ENCODE measurements at places on chromosomes 16 and 17. TPM values are rescaled to one million over a fixed set of nuclear protein-coding genes. Genes with fewer than 3 reads are reported as not detected.
A peak's percentile ranks its signal among the peaks of the same experiment; 100 is the strongest.

- no peaks in the 10 kb centered on the region for H3K27me3 ChIP-seq
- no peak overlapping the region for H3K27ac ChIP-seq
- no peak for DNase-seq
- H3K36me3 ChIP-seq: no peaks in the 10 kb centered on the region
Observed at GRCh38 chr17:65730711-65731169, 169.3 kb upstream of the AXIN2 start.

PERCC1 gene
- not detected for total RNA-seq

GRCh38 chr17:75114552-75115314 lies 5.0 kb downstream of the ARMC7 start:
- H3K27me3 ChIP-seq: no peaks in the 10 kb centered on the region
- H3K4me1 ChIP-seq: peaks cover 6% of the 10 kb centered on the region
- H3K27ac ChIP-seq: peak overlapping the region; percentile 59
- H3K4me3 ChIP-seq: no peak overlapping the region
- no peak for DNase-seq

GRCh38 chr17:31559584-31560501 lies 168.4 kb downstream of the RAB11FIP4 start:
- no peak overlapping the region for H3K27ac ChIP-seq
- DNase-seq: peak; percentile 49
- no peaks in the 10 kb centered on the region for H3K36me3 ChIP-seq
- H3K4me3 ChIP-seq: peak overlapping the region; percentile 65
- H3K27me3 ChIP-seq: peaks cover 28% of the 10 kb centered on the region
- peaks cover 26% of the 10 kb centered on the region for H3K4me1 ChIP-seq

DNA sequence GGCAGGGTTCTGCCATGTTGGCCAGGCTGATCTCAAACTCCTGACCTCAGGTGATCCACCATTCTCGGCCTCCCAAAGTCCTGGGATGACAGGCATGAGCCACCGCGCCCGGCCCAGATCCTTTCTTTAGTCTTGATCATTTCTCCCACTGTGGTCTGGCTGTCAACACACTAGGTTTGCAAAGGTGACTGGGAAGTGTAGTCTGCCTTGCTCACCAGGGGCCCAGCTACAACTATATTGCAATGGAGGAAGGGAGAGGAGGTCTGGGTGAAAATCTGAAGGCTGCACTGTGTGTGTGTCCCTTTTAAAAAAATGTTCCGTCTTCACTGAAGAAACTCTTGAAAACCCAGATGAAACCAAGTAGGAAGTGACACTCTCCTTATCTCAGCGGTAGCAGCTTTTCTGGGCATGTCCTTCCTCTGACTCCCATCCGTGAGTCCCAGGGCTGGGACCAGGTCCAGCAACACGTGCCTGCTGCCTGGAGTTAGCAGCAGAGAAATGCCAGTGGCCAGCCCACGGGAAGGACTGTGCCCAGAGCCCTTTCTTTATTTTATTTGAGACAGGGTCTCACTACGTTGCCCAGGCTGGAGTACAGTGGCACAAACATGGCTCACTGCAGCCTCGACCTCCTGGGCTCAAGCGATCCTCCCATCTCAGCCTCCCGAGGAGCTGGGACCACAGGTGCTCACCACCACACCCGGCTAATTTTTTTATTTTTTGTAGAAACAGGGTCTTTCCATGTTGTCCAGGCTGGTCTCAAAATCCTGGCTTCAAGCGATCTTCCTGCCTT lies 17.8 kb upstream of the KIF19 start:
- no peaks in the 10 kb centered on the region for H3K4me1 ChIP-seq
- H3K36me3 ChIP-seq: no peaks in the 10 kb centered on the region
- no peaks in the 10 kb centered on the region for H3K27me3 ChIP-seq
- no peak overlapping the region for H3K27ac ChIP-seq
- no peak for DNase-seq
- H3K4me3 ChIP-seq: no peak overlapping the region

DNA sequence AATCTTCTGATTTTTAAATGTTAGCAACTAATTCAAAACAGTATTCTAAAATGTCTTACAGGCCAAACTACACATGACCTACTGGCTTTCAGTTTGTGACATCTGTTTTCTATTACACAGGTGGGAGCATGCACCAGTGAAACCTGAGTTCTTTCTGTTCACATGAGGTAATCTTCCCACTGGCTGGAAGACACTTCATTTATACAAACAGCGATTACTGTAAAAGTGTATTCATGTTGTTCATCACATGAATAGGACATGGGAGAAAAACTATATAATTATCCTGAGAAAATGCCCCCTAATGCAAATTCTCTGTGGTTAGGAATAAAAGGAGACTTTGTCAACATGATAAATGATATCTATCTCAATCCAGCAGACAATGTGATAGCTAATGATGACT lies 11.1 kb upstream of the PIK3R5 start:
- H3K27me3 ChIP-seq: no peaks in the 10 kb centered on the region
- no peaks in the 10 kb centered on the region for H3K4me1 ChIP-seq
- no peak overlapping the region for H3K4me3 ChIP-seq
- H3K36me3 ChIP-seq: no peaks in the 10 kb centered on the region
- DNase-seq: no peak

DNA sequence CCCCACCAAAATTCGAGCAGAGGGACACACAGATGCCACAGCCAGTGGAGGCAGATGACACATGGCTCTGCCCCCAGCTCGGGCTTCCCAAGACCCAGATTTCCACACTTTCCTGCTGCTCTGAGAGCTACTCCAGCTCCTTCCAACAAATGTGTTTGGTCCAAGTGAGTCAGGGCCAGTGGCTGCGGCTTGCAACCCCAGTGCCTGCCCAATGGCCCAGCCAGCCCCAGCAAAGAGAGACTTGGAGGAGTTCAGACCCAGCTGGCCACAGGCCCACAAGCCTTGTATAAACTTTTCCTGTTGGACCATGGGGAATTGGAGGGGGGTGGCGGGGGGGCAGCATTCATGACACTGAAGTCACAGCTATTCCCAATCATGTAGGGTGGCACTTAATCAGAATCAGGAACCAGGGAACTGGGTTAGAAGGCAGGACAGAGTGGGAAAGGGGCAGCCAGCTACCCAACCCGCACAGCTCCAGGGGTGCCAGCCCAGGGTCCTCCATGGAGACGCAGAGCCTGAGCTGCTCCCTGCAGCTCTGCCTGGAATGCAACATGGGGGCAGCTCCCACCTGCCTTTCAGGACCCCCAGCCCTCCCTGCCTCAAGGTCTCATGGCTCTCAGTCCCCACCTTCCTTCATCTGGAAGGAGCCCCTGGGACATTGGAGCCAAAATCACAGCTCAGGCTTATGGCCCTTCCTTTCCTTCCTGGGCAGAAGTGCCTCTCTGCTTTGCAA lies 17.5 kb upstream of the C16orf78 start:
- no peak overlapping the region for H3K4me3 ChIP-seq
- no peak for DNase-seq
- no peaks in the 10 kb centered on the region for H3K4me1 ChIP-seq
- H3K36me3 ChIP-seq: no peaks in the 10 kb centered on the region
- H3K27me3 ChIP-seq: no peaks in the 10 kb centered on the region

- DNase-seq: no peak
- H3K27me3 ChIP-seq: no peaks in the 10 kb centered on the region
- no peak overlapping the region for H3K27ac ChIP-seq
- no peak overlapping the region for H3K4me3 ChIP-seq
Observed at GRCh38 chr17:61828694-61829093, 34.6 kb downstream of the BRIP1 start.

TMED6 gene
- total RNA-seq: not detected

GRCh38 chr16:2835638-2836493 lies 5.8 kb downstream of the ZG16B start:
- H3K4me3 ChIP-seq: no peak overlapping the region
- H3K36me3 ChIP-seq: no peaks in the 10 kb centered on the region
- no peaks in the 10 kb centered on the region for H3K27me3 ChIP-seq
- peak; percentile 56 for DNase-seq
- no peaks in the 10 kb centered on the region for H3K4me1 ChIP-seq

DNA sequence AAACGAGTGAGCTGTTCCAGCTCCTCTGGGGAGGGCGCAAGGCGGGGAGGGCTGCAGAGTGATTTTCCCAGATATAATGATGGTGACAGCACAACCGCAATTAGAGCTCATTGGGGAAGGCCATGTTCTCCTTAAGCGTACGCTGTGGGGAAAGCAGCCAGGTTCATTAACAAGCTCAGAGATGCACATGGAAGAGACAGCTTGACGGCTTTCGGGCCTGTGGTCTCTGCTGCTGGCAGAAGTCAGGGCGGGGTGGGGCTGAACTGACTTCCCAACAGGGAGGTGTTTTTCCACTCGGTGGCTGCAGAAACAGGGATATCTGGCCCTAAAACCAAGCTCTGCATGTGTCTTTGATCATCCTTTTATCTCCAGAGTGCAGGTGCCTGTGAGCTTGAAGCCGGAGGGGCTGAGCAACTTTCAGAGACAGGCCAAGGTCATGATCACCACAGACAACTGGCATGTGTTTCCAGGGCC lies 24.0 kb upstream of the CACNG1 start:
- H3K27me3 ChIP-seq: no peaks in the 10 kb centered on the region
- no peak overlapping the region for H3K27ac ChIP-seq
- no peaks in the 10 kb centered on the region for H3K4me1 ChIP-seq
- no peak overlapping the region for H3K4me3 ChIP-seq
- H3K36me3 ChIP-seq: no peaks in the 10 kb centered on the region

IRX6 gene
- total RNA-seq: not detected

- H3K36me3 ChIP-seq: no peaks in the 10 kb centered on the region
- H3K27me3 ChIP-seq: no peaks in the 10 kb centered on the region
- no peak overlapping the region for H3K27ac ChIP-seq
- no peaks in the 10 kb centered on the region for H3K4me1 ChIP-seq
- peak; percentile 53 for DNase-seq
Observed at GRCh38 chr17:75910699-75911098, 6.0 kb upstream of the MRPL38 start.

All from GM23338 (cell line).